ENCODE measurements at places on chromosomes 16 and 17.

DNA sequence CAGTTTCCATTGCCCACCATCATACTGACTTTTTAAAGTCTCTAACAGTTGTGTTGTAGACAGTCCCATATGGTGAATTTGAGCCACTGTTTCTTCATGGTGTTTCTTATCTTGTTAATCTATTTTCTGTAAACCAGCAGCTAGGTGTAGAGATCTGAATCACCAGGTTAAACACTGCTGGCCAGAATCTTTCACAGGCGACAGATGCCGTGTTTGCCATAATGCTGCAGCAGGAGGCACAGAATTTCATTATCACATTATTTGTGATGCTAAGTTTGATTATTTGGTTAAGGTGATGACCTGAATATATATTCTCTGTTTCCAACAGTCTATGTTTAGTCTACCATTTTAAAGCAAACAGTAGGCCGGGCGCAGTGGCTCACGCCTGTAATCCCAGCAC, 11.5 kb upstream of the CNGB1 start:
- no peak for DNase-seq

DNA sequence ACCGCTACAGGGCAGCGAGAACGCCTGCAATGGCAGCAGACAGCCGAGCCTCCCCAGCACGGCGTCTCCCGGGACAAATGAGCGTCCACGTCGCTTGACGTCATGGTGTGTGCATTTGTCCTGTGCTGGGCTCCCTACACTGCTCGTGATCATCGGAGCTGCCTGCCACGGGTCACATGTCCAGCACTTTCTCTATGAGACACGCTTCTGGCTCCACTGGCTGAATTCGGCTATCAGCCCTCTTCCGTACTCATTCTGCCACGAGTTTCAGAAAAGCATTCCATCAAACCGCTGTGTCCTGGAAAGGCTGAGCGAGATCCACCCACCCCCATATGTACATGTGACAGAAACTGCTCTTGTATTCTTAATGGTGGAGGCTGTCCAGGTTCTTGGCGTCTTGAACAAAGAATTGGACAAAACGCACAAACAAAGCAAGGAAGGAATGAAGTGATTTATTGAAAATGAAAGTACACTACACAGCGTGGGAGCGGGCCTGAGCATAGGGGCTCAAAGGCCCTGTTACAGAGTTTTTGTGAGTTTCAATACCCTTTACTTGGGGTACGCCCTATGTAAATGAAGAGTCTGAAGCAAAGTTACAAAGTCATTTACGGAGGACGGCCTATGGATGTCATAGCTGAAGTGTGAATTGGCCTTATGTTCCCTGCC, 28.5 kb upstream of the SHCBP1 start:
- DNase-seq: no peak

DNA sequence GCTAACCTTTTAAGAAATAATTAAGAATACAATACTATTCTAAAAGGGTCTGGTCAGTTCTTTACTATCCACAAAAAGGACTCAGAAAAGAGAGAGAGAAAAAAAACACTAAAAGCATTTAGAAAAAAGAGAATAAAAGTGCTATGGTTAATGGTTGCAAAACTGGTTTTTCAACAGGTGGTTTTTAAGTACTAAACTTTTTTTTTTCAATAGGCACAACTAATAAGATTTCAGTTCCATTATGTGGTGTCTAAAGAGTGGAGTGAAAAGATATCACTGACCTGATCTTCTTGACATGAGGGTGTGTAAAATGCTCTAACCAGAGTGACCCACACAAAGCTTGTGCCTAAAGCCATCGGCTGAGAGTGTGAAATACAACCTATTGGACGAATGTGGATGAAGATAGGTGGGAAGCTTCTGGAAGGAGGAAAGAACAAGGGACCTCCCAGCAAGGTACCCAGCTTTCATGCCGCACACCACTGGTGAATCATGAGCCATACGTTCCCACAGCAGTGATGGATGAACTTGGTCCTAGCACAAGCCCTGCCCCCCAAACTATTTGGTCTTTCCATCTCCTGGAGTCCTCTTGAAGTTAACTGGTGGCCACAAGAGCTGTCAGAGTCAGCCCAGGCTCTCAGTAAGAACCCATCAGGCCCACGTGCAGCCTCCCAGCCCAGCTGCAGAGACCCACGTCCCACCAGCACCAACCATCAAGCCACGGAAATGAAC, 103.0 kb downstream of the ZFHX3 start:
- no peak for DNase-seq

GRCh38 chr16:73192232-73192894, 144.4 kb upstream of the ZFHX3 start:
- no peak for DNase-seq
